ENCODE measurements at places on chromosomes 5 and 9. TPM values are rescaled to one million over a fixed set of nuclear protein-coding genes. Genes with fewer than 3 reads are reported as not detected.

The GNA14 gene
- polyA plus RNA-seq = 4.4 TPM

The ENTPD8 gene
- polyA plus RNA-seq = 0.37 TPM

The PDCD1LG2 gene
- polyA plus RNA-seq = 2.4 TPM

DNA sequence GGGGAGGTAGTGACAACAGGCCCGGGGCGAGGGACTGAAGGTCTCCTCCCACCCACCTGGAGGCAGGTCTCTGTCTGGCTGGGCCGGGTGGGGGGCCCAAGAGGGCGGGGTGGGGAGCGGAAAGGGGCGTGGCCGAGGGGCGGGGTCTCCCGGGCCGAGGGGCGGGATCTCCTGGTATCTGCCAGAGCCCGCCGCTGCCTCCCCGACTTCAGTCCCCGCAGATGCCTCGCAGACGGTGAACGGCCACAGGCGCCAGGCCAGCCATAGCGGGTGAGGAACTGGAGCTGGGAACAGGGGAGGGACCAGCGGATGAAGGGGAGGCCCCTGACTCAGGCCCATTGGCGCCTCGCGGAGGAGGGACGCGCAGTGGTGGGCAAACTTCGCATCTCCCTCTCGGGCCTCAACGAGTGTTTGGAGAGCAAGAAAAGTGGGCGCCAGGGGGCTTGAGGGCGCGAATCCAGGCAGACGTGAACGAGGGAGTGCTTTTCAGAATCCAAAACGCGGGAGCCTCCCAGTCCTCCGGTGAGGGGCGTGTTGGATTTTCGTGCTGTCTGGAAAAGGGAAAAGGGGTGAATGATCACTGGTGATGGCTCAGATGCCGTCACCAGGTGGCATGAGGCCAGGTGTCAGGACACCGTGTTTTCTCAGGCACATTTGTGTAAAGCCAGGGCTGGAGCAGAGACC lies at the start of gene ADGRD2:
Gene ADGRD2 (plus strand): TSS at position 211 of the 684 bp plus-strand sequence. CDS start 1,216 bp downstream, outside the sequence.
- peak; percentile 63 for DNase-seq

- peak; percentile 84 for DNase-seq
Measured at GRCh38 chr5:129664336-129664937, 83.5 kb upstream of the MINAR2 start.

DNA sequence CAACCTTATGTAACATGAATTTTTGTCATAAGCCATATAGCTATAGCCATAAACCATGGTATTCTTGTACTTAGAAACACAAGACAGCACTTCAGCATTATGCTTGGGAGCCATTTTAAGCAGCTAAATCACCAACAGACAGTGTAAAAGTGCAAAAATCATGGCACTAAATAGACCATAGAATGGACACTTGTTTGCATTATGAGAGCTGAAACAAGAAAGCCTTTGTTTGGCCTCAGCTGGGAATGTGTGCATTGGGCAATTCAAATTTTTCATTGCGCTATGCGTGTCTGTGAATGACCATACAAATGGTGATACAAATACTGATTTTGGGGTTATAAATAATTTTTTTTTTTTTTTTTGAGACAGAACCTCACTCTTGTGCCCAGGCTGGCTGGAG lies 23.7 kb downstream of the KDM4C start:
- DNase-seq = no peak

- no peak for DNase-seq
Measured at GRCh38 chr5:79890930-79891249, 100.2 kb downstream of the MTX3 start.

GRCh38 chr9:93944011-93944410 lies 11.1 kb downstream of the BARX1 start:
- DNase-seq = no peak

DNA sequence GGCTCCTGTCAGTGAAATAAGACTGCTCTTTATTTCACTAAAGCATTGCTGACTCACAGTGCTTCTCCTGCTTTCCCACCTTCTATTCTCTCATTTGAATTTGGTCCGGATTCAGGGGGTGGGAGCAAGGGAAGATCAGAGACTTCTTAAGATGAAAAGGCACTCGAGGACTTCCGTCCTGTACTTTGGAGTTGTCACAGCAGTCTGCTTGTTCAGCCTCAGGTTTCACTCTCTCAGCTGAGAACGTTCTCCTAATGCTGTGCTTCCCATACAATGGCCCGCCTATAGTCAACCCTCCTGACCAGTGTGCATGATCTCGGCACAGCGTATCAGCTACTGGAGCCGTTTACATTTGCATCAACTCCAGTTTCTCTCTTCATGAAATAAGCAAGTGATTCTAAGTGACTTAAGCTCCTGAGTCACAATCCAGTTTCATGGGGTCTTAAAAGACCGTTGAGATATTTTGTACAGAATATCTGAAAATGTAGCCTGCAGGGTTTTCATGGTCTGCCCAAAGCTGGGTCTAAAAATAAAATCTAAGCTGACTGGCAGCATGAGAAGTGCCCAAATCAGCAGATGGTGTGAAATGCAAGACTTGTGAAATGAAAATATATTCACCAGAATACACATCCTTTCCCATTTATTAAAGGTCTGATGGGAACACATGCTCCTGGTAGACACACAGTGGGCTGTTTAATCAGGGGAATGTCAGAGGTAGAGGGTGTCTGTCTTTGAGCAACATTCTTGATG lies 145.0 kb downstream of the ADCY2 start:
- no peak for DNase-seq

DNA sequence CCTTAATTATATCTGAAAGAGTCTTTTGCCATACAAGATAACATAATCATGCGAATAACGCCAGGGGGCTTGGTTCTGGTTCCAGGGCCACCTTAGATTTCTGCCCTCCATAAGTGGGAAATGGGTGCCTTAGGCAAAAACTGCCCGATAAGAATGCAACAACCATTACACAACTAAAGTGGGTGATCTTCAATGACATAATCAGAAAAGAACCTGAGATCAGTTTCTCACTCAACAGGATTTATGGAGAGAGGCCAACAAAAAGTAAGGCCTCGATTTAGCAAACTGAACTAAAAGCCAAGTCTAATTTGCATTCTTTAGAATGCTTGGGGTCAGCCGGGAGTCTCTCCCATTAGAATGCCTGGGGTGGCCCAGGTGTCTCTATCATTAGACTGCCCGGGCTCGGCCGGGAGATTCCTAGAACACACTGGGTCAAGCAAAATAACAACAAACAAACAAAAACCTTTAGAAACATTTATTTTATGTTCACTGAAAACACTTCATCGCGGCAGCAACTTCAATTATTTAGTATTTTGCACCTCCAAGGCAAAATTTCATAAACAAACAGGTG lies 194.8 kb downstream of the AUH start:
- no peak for DNase-seq

- no peak for DNase-seq
Measured at GRCh38 chr9:20790721-20791120, 106.7 kb downstream of the FOCAD start.
